ENCODE measurements at places on chromosomes 5 and 9.

DNA sequence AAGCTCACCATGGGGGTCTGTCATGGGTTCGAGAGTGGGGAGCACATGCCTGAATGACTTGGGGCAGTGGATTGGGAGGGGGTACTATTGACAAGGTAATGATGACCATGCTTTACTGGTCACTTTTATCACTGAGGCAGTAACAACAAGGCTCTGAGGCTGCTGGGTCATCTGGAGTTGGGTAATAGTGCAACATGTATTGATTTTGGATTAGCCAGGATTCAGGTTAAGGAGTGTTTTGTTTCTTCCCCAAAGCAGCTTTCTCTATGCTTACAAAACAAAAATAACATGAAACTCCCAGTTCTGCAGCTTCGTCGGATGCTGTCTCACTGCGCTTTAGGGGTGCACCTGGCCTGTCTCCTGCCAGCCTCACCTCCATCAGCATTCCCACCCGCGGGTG, 155.3 kb downstream of the GADD45G start:
- no peak for DNase-seq

- no peak for DNase-seq
Measured at GRCh38 chr5:132850066-132850465, 16.2 kb downstream of the GDF9 start.

- DNase-seq = no peak
Measured at GRCh38 chr5:174071484-174071883, 26.0 kb downstream of the NSG2 start.

GRCh38 chr9:122144836-122145591, 14.6 kb downstream of the NDUFA8 start:
- DNase-seq = no peak

GRCh38 chr5:132747616-132748440, 602 bp downstream of the CCNI2 start:
- no peak for DNase-seq

DNA sequence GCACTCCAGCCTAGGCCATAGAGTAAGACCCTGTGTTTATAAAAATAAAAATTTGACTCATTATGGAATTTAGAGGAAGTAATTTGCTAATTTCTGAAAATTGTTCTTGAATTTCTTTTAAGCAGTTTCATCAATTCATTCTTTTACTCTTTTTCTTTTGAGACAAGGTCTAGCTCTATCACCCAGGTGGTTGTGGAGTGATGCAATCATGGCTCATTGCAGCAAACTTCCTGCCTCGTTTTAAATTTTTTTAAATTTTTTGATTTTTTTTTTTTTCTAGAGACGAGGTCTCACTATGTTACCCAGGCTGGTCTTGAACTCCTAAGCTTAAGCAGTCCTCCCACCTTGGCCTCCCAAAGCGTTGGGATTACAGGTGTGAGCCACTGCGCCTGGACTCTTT, 3.1 kb upstream of the CAMLG start:
- no peak for DNase-seq

GRCh38 chr9:91117959-91118703, 243.6 kb downstream of the AUH start:
- peak; percentile 62 for DNase-seq

- DNase-seq = no peak
Measured at GRCh38 chr9:100126423-100126822, 27.4 kb downstream of the INVS start.

DNA sequence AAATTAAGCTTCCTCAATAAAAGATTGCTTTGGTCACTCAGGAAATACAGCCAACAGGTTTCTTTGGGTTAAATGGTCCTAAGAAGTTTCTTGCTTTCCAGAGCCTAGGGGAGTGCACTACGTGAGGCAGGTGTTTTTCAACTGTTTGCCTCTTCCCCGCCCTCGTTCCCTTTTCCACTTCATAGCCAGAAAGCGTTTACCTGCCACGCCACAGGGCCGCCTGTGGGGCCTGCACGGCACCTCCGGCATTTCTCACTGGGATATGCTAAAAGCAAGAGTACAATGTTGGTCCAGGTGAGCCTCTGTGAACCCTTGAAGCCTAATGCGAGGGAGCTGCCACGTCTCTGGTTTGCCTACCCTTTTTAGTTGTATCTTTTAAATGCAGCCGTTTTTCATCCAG, 167.6 kb upstream of the OTULINL start:
- DNase-seq = no peak

DNA sequence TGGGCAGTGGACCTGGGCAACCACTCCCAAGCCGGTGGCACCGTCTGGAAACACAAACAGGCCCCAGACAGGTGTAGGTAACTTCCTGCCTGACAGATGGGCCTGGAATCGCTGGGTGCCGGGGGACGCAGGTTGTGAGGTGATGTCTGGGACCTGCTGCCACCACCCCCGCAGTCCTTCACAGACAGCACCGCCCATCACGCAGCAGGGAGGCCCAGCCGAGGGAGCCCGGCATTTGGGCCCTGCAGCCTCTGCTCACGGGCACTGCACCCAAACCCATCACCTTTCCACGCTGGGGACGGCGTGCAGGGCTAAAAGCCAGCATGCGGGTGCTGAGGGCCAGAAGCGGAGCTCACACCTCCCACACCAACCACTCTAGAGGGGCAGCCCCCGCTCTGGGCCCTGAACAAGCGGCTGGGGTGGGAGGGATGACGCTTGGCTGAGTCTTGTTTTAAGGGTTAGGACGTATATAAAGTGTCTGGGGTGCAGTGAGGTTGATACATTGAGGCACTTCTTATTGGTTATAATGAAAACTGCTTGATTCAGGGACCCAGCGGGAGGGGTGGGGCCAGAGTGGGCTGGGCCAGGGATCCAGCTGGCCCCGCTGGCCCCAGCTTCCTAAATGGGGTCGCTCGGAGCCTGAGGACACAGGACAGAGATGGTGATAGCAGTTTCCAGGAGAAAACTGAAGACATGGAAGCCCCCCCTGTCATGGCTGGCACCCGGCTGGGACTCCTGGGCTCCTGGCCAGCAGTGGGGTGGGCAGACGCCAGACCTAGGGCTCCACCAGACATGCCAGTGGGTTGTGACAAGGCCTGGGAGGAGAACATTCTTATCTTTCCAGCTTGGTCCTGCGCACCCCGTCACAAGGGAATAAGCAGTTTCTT, 11.3 kb downstream of the MYMK start:
- DNase-seq = no peak

DNA sequence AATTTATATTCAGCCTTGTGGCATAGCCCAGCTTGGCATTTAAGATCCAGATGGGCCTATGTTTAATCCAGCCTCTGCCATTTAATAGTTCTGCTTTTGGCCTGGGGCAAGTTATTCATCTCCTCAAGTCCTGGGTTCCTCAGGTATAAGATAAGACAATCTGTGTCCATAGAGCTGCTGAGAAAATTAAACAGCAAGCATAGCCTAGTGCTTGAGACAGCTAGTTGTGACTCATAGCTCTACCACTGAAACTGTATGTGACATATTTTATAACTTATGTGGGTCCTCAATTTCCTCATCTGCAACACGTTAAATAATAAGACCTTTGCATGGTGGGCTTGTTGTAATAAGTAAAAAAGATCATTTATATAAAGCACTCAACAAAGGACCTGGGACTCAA, 53.3 kb upstream of the ATP10B start:
- DNase-seq = no peak

GRCh38 chr5:62642468-62642867, 63.8 kb downstream of the LRRC70 start:
- DNase-seq = no peak

GRCh38 chr5:7755958-7756357, 95.0 kb downstream of the CFAP90 start:
- DNase-seq = no peak

GRCh38 chr9:122286764-122287163, 22.1 kb downstream of the MRRF start:
- DNase-seq = no peak

- DNase-seq = no peak
Measured at GRCh38 chr5:54719384-54720283, 202.1 kb downstream of the SNX18 start.

- peak; percentile 93 for DNase-seq
Measured at GRCh38 chr5:157464519-157465171, 4.6 kb downstream of the NIPAL4 start.

DNA sequence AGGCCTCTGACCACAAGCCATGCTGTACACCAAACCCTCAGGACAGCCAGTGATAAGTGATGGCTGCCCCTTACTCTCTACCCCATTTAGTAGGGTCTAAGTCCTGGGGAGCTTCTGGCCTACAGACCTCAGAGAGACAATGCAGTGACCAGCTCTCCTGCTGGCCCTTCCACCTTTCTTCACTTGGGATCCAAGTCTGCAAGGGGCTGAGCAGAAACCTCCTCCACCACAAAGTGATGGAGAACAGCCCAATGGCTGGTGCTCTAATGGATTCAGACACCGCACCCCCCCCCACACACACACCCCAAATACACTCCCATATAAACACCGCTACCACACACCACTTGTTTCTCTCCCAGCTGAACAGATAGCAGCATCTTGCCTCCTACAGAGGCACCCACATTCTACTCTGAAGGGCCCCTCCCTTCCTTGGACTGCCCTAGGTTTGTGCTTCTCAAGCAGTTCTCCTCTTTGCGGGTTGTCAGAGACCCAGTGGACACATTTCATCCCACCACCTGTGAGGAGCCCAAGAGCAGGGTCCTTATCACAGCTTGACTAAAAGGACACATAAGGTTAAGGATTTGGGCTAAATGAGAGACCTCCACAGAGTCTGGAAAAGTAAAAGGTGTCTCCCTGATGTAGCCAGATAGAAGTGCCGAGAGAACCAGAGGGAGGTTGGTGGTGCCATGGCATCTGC, 1.3 kb upstream of the PDLIM4 start:
- no peak for DNase-seq

GRCh38 chr5:60648175-60648574, 51.8 kb downstream of the DEPDC1B start:
- DNase-seq = no peak

GRCh38 chr9:6781476-6781875, 23.7 kb downstream of the KDM4C start:
- DNase-seq = no peak

DNA sequence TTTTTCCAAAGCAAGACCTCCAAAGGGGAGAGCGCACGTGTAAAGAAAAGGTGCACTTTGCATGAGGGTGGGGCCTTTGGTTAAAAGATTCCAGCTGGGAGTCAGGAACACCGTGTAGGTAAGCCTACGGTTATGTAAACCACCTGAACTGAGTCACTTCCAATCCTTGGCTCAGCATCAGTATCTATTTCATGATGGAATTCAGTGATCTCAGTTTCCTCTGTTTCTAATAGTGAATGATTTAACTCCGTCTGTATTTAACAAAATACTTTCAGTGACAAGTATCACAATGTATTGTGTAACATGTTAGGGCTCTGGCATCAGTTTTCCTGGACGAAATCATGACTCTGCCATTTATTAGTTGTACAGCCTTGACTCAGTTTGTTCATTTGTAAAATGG, 1.3 kb upstream of the SVEP1 start:
- DNase-seq = no peak

GRCh38 chr5:141788296-141788970, 89.8 kb downstream of the PCDH1 start:
- no peak for DNase-seq

- no peak for DNase-seq
Measured at GRCh38 chr5:96008987-96009647, 47.5 kb upstream of the ELL2 start.

- peak; percentile 43 for DNase-seq
Measured at GRCh38 chr9:77949751-77950436, 81.7 kb downstream of the GNAQ start.

GRCh38 chr9:6079386-6079785, 64.0 kb upstream of the RANBP6 start:
- DNase-seq = no peak

- no peak for DNase-seq
Measured at GRCh38 chr5:35924122-35924949, 14.1 kb downstream of the CAPSL start.

DNA sequence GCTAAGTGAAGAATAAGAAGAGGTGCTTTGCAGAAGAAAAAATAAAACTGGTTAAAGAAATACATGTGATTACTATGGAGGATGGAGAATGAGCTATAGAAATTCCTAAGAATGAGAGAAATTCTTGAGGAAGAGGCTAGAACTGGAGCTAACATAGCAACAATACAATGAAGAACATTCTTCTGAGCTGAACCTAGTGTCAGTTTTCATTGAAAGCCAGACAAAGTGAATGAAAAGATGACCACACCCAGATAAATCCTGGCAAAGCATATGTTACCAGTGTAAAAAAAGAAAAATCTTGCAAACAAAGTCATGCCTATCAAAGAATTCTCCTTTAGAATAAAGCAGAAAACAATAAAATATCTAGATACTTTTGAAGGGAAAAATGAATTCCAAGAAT, 39.6 kb downstream of the SGCD start:
- no peak for DNase-seq

DNA sequence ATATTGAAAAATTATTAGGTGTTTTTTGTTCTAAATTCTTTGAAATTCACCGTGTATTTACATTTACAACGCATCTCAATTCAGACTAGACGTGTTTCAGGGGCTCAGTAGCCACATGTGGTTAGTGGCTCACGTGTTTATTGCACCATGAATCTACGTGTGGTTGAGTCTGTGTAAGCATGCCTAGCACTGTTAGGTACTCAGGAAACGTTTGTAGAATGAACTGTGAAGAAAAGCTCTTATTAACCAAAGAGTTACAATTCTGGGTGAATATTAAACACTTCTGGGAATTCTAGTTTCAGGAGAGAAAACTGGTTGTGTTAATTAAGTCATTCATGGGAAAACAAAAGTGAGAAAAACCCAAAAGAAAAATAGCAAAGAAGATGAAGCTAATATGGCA, 117.5 kb upstream of the CDH6 start:
- no peak for DNase-seq

DNA sequence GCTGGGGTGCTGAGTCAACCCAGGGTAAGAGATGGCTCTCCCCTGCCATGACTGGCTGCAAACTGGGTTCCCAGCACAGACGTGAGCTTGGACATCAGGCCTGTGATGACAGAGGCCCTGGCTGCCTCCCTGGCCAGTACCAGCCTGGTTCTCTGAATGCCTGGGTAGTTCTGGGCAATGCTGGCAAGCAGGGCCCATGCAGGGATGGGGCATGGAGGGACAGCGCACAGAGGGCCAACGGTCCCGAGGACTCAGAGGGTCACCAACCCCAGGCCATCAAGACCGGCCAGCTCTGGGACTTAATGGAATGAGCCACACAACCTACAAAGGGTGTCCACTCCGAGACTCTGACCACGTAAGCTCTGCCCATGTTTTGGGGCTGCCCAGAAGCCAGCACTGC, 241.4 kb downstream of the FSTL4 start:
- no peak for DNase-seq

DNA sequence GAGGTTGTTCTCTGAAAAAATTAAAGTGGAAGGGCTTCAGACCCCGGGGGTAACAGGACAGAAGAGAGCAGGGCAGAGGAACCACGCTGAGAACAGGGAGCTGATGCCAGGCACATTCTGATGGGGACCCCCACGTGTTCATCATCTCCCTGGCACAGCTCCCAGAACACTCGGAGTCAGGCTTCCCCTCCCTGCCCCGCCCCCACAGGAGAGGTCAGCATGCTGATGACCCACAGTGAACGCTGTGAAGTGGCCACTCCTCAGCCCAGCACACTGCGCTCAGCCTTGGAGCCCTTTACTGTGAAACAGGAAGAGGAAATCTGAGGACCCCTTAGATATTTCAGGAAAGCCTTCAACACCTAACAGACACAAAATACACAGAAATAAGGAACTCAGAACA, 16.4 kb downstream of the RETREG1 start:
- DNase-seq = peak; percentile 72

Data from suppressor macrophage treated with lipopolysaccharide for 1 hour (primary cell).